ENCODE measurements at places on chromosomes 16 and 17. TPM values are rescaled to one million over a fixed set of nuclear protein-coding genes. Genes with fewer than 3 reads are reported as not detected.

DNA sequence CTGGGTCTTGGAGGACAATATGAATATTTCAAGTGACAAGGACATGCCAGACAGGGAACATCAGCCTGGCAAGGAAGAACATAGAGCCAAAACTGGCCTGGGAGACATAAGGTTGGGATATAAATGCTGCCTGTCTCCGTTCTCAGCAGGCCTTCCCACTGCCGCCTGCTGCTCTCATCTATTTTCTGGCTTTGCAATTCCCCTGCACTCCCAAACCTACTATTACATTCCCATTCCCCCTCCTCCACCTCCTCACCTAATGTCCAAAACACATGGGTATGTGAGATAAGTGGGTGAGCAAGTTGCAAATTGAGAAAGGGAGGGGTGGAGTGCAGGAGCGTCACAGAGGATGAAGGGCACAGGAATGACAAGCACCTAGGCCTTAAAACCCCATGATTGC, 244.3 kb upstream of the CDH8 start:
- ATAC-seq = no peak

GRCh38 chr17:46028374-46028773, 29.3 kb downstream of the STH start:
- ATAC-seq = no peak

- no peak for ATAC-seq
Observed at GRCh38 chr17:8466873-8467272, 31.2 kb downstream of the NDEL1 start.

DNA sequence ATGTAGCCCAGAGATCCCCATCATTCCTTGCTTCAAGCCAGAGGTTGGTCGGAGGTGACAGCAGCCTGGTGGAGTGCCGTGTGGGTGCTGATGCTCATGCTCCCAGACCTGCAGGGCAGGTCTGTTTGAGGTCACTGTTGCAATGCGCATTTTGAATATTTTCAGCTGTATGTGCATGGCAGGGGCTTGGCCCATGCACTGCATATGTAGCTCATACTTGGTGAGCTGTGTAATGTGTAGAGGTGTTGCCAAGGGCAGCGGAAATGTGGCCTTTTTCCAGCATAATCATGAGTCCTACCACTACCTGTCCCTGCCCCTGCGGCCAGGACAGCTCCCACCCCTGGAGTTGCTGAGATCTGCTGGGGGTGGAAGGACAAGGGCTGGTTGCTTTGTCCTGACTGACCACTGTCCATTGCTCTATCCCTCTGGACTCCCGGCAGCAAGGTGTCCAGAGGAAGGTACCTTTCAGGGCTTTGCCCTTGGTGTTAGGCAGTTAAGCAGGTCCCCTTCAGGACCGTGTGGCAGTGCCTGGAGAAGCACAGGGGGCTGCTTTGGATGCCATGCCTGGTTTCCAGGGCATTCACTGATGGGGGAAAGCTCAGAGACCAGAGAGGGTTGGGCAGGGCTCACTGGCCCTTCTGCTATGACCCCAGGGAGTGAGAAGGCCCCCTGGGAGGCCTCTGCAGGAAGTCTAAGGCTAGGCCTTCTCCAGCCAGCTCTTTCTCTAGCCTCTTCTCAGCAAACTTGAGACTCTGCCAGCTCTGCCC, 215.2 kb downstream of the NTN1 start:
- no peak for ATAC-seq

Gene TEKT5
- 2.4 TPM for total RNA-seq

Gene MLX
- total RNA-seq = 57.8 TPM

GRCh38 chr16:87002717-87003413, 314.3 kb downstream of the C16orf95 start:
- ATAC-seq = no peak

DNA sequence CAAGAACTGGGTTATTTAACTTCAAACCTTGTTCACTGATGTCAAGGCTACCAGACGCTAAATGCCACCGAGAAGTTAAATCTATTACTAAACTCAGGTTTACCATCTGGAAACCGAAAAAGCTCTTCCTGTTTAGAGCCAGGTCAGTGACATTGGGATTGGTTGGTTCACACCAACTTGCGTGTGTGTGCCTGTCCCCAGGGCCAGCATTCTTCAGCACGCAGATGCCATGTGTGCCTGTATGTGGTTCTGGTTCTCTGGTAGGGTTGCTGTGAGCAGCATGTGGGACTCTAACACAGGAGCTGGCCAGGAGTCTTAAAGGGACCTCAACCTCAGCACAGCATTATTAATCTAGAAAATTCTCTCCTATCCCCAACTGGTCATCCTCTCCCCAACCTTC, 18.1 kb upstream of the TBX2 start:
- no peak for ATAC-seq

DNA sequence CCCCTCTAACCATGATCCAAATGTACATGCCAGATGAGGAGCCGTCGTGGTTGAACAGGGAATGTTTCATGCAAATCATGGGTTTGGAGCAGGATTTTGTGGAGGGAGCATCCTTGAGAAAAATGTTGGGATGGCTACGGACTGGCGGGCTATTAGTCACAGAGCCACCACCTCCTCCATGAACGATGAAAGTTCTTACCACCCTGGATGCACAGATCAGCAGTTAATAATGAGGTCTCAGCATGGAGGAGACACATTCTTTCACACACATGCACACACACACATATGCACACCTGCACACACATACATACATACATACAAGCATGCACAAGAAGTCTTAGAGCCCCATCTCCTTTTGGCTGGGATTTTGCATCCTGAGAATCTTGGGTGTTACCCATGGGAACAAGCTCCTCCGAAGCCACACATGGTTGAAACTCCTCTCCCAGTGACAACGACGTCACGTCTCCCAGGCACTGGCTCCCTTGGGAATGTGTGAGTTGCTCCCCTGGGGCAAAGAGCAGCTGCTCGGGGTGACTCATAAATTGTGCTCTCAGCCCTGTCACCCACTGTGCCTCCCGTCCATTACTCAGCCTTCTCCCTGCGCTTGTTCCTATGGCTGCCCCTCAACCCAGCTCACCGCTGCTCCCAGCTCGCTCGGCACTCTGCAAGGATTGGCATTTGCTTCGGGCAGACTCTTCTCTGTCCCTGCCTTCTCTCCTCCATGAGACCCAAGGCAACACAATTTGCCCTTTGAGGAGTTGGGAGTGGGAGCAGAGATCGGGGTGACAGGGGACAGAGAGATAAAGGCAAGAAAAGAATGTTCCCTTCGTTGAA, 344.6 kb downstream of the SOX9 start:
- ATAC-seq = no peak

GRCh38 chr16:22206842-22207714, 1.0 kb downstream of the EEF2K start:
- ATAC-seq = peak; percentile 66

DNA sequence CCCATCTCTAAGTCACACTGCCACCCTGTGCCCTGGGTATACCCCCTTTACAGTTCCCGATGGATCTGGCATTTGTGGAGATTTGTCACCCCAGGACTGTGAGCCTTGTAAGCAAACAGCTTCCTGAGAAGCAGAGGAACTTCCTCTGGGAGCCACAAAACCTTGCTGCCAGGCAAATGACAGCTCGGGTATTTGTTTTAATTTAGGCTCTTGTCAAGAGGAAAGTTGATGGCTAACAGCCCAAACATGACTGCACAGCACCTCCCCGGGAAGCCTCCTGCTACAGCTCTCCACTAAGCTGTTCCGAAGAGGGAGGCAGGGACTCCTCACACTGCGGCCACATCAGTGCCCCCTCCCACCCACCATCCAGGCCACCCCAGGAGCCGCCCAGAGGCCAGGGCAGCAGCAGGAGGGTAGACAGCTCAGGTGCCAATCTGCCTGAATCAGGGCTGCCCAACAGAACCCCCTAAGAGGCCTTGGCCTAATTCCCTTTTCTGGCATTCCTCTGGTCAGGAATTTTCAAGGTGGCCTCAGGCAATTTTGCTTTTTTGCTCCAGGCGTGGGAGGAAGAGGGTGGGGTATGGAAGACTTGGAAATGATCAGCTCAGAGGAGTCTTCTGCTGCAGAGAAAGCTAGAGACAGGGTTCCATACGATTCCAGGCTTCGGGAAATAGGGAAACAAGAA, 2.6 kb downstream of the ABR start:
- ATAC-seq = no peak

GRCh38 chr17:82698974-82699442, 510 bp upstream of the RAB40B start:
- ATAC-seq = no peak

- ATAC-seq = no peak
Observed at GRCh38 chr17:71519285-71519684, 601.5 kb upstream of the SOX9 start.

Gene HOXB13
- total RNA-seq = not detected

Gene CDK5RAP3
- total RNA-seq = 216 TPM

DNA sequence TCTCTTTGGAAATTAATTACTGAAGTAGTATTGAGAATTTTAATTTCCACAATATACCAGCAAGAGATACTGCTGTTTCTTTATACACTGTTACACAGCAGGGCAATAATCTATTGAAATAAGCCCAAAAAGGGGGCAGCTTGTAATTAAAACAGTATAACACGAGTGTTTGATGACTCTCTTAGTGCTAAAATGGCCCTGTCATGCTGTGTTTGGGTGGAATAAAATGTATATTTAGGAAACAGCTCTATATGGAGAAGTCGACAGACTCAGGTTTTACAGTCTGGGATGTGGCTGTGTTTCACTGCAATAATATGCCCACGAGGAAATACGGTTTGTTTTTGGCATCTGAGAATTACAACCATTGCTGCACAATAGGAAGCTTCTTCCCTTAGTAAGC, 537.7 kb upstream of the HSBP1 start:
- no peak for ATAC-seq

DNA sequence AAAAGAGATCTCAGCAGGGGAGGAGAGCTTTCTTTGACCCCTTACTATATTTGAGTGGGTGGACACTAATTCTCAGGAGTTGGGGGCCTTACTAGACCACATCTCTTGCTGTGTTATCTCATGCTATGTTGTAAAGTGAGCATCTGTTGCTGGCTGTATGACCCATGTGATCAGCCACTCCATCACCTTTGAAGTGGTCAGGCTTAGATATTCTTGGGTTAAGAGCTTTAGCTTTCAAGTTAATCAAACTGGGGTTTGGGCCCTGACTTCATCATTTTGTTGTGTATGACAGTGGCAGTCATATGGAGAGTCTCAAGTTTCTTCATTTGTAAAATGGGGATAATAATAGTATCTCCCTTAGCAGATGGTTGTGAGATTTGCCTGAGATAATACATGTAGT, 201.1 kb downstream of the FTO start:
- ATAC-seq = peak; percentile 19

DNA sequence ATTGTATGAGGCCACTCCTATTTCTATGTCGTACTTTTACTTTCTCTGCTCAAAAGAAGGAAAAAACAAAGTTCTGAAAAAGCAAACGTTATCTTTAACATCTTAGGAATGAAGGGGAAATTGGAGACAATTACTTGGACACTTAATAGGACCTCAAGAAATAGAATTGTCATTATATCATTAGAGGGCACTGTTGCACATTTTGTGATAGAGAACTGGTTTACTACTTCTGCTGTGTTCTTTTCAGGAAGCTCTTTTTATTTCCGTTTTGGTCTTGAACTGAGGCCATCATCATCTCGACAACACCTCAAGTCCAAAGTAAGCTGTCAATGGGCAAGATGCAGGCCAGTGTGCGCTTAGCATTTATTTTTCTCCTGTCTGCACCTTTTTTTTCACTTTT, 14.6 kb downstream of the COG4 start:
- ATAC-seq = no peak

Gene GJC1
- total RNA-seq = 3.4 TPM

Gene SLFN11
- total RNA-seq = 112 TPM

DNA sequence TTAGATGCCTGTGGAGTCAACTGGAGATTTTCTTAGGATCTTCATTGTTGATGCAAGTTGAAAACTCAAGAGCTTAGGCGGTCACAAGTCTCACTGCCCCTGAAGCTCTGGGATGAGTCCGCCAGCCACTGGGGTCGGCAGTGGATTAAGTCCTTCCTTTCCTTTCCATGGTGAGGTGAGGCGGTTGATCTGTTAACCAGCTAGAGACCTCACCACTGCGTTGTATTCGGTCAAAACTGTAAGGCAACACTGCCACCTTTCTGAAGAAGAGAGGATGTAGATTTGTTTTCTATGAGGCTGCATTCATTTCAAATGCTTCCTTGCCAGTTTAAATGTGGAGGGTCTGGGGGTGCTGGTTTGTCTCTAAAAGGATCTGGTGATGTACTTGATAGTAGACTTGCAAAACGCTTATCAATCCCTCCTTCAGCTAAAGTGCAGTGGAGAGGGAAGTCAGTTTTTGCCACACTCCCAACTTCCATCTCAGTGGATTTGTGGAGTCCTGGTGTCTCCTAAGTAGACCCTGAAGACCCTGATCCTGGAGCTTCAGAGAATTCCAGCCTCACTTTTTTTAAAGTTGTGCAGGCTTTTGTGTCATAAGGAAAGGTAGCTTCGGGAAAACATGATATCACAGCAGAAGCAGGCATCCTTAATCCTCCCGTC, 1.7 kb downstream of the MYOCD start:
- ATAC-seq = no peak

DNA sequence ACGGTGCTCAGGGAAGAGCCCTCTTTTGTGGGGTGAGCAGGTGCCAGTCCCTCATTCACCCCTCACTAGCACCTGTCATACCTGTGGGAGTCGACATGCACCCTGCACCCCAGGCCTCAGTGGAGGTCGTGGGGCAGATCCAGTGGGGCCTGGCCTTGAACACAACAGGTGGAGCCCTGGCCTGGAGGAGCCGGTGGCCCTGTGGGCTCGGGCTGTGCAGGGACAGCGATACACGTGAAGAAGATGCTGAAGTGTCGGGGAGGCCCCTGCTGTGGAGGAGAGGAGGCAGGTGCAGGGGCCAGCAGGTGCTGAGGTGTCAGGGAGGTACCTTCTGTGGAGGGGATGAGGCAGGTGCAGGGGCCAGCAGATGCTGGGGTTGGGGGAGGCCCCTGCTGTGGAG, 31.8 kb downstream of the ZNF750 start:
- no peak for ATAC-seq

DNA sequence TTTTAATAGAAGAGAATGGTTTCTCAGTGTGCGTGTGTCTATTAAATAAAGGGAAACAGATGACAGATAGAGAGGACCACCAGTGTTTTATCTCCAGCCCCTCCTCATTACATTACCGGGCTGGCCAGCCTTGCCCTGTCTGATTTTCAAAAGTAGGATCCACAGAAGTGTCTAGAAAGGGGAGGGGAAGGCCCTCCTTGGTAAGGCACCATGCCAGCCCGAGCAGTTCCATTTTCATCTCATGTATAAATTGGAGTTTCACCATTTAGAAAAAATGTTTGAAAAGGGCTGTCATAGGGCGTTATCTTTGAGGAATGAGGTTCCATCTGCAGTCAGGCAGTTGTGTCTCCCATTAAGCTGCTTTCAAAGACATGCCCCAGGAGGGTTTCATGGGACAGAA, 96.7 kb downstream of the SOCS1 start:
- no peak for ATAC-seq

Gene SHISA9
- total RNA-seq = 0.08 TPM

Gene SLC52A1
- 0.11 TPM for total RNA-seq

- ATAC-seq = no peak
Observed at GRCh38 chr16:83701494-83701893, 106.3 kb upstream of the HSBP1 start.
